ENCODE measurements at places on chromosomes 5 and 9.

DNA sequence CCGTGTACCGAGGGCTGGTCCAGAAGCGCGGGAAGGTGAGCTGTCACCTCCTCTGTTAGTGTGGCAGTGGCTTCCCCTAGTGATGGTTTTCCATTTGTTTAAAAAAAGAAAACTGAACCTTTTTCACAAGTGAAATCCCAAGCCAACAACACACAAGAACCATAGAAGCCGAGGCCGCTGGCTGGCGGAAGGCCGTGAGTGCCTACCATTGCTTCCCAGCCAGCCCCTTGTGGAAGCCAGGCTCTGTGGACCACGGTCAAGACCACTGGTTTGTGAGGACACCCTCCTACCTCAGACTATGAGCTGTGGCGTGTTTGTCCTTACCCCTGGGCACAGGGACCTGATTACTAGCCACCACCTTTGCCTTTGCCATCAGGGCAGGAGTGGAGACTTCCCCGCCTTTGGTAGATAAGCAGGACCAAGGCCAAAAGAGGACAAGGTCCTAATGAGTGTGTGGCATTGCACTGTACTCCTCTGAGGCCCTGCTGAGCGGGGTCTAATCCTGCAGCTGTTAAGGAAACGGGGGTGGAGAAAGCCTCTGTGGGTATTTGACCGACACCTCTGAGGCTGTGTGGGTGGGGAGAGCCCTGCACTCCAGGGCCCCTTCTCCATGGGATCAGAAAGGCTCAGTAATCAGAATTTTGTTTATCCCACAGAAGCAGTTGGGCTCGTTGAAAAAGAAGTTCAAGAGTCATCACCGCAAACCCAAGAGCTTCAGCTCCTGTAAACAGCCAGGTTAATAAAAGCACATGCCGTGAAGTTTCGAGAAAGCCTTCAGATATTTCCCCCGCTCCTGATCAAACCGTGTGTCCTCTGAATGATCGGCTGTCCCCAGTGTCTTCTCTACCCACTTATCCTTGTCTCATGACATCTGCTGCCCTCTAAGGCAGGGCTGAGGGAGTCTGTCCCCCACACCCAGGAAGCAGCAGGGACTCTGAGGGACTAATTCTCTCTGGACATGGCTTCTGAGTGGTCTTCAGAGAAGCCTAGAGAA is 4.3 kb downstream of the SURF2 start:
- no peak for DNase-seq

GRCh38 chr9:135891027-135891631 is 16.2 kb downstream of the CAMSAP1 start:
- DNase-seq, result no peak

GRCh38 chr5:117143406-117143805 is 568.8 kb upstream of the SEMA6A start:
- no peak for DNase-seq

DNA sequence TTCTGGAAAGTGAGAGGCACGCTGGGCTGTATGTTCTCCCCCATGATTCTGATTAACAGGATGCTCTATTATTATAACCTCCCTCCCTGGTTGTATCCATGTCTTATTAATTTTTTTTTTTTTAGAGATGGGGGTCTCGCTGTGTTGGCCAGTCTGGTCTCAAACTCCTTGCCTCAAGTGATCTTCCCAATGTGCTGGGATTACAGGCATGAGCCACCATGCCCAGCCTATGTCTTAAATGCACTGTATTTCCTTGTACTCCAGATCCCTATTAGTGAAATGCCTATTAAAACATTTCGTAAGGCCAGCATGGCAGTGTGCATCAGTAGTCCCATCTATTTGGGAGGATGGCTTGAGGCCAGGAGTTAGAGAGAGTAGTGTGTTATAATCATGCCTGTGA is 7.0 kb downstream of the TIGD6 start:
- DNase-seq, result no peak

GRCh38 chr9:99201603-99202002 is 20.1 kb downstream of the ALG2 start:
- DNase-seq, result no peak

DNA sequence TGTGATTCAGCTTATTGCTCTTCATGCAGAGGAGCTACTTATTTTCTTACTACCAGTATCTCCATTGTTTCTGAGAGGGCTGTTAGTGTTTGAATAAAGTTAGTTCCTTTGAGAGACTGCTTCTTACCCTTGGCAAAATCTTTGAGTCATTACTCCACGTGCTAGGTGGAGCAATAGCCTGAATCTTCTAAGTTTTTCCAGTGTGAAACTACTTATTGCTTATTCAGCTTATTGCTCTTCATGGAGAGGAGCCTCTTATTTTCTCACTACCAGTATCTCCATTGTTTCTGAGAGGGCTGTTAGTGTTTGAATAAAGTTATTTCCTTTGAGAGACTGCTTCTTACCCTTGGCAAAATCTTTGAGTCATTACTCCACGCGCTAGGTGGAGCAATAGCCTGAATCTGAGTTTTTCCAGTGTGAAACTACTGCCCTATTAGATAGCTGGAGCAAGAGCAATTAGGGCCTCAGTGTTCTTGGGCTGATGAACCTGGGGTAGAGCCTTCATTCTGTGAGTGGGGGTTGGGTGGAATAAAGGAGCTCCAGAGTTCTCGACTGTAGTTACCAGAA is 41.9 kb downstream of the GPBP1 start:
- DNase-seq, result no peak

- DNase-seq, result no peak
Observed at GRCh38 chr5:140236891-140237598, 62.1 kb downstream of the CYSTM1 start.

GRCh38 chr5:103981592-103981991 is 419.0 kb upstream of the NUDT12 start:
- DNase-seq, result no peak

DNA sequence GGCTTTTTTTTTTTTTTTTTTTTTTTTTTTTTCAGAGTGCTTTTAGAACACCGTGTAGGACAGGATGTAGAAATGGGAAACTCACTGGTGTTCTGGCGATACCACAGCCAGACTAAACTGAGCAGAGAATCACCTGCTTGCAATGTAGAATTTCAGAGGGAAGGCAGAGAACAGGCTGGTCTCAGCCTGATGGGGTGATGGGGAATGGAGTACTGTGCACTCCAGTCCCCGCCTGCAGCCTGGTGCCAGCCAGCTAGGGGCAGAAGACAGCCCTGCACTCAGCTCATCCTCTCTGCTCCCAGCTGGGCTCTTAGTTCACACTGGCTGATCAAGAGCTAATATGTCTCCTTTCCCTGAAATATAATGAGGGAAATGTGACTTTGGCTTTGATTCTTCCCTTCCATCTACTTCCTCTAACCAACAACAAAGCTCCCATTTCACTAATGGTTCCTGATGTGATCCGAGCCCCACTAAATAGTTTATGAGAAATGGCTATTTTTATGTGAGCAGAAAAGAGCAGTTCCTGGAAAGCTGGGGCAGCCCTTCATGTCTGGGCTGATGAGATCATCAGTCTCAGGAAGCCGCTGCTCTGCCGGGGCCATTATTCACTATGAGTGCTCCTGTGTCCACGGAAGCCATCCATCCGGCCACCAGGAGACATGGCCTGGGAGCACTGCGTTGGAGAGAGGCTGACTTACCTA is 209.7 kb downstream of the GADD45G start:
- DNase-seq, result no peak
